Left ventricle myocardium superior (tissue), 1 donor: ENCODE measurements at places on chromosomes 1 and 21. TPM values are rescaled to one million over a fixed set of nuclear protein-coding genes. Genes with fewer than 3 reads are reported as not detected.

DNA sequence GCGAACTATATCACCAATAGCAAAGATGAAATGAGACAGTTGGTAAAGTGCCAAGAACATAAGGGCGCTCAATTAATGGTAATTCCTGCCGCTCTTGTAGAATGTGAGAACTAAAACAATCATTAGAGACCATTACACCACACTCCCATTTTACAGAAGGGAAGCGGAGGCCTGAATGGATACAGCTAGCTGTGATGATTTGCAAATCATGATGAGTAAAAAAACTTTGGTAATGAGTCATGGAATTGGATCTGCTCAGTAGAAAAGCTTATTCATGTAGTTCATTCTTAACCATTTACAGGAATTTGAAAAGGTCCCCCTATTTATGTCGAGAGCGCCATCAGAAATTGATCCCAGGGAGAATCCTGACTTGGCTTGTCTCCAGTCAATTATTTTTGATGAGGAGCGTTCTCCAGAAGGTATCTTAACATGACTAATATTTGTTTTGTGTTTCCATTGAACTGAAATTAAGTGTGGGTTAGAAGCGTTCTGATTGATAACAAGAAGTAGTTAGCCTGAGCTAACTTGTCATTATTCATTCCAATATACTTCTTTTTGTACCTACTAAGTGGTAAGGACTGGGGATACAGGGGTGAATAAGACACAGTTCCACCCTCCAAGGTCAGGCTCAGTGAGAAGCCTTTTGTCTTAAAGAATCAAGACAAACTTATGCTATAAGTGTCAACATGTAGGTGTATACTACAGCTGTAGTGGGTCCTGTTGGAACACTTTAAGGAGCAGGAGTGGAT is 812 bp downstream of the TTC4 start:
- DNase-seq: no peak

GRCh38 chr1:200483491-200484143 is 73.8 kb upstream of the ZNF281 start:
- DNase-seq: no peak

- DNase-seq: no peak
These were observed 341.6 kb downstream of the MATN1 start for GRCh38 chr1:30381671-30382365.

GRCh38 chr1:82160036-82160435 is 359.3 kb downstream of the ADGRL2 start:
- no peak for DNase-seq

- DNase-seq: no peak
These were observed 169.5 kb downstream of the CRB1 start for GRCh38 chr1:197437601-197438000.

DNA sequence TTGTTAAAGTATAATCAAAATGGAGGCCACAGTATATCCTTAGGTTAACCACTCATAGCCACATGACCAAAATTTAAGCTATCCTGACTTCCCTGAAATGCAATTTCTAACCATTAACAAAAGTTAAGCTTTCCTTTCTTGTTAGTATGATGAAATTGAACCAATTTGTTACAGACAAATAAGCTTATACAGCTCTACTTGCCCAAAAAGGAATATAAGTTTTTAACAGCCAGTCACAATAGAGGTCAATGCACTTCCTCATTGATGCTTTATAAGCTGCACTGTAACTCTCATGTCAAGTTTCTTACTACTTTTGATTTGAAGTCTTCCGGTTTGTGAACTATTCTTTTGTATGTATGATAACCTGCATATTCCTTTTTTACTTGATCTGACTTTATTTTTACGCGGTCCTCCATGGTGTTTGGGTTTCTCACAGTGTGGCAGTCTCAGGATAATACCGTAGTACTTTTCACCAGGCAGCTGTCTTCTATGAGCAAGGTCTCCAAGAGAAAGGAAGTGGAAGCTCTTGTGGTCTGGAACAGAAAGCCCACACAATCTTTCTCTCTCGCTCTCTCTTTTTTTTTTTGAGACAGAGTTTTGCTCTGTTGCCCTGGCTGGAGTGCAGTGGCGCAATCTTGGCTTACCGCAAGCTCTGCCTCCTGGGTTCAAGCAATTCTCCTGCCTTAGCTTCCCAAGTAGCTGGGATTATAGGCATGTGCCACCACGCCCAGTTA is 331.6 kb downstream of the SRGAP2C start:
- peak; percentile 56 for DNase-seq

- no peak for DNase-seq
These were observed 61.6 kb downstream of the RNF187 start for GRCh38 chr1:228548788-228549187.

- no peak for DNase-seq
These were observed 27.3 kb upstream of the RNF19B start for GRCh38 chr1:32991819-32992488.

DNA sequence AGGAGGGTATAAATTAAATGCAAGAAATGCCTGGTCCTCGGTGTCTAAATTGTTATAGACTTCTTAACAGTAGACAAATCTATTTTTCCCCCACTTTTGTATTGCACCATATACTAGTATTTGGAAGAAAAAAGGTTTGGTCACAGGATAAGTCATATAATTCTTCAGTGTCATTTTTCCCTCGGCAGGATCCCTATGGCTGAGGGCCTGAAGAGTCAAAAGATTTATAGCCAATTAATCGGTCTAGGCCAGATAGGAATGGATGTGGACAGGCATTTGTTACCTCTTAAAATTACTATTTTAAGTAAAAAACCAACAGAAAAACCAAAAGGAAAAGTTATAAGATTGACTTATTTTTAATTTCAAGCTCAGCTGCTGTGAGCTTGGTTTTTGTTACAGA is 45.6 kb downstream of the CRP start:
- no peak for DNase-seq

The RAP1GAP gene
- total RNA-seq: 3.4 TPM

The NCMAP gene
- 0.27 TPM for total RNA-seq

The DMBX1 gene
- total RNA-seq: not detected

The SPAG17 gene
- not detected for total RNA-seq

The PTPRC gene
- 6.9 TPM for total RNA-seq
